ENCODE measurements at places on chromosomes 12 and 14.

- DNase-seq, result no peak
These were observed 3.9 kb downstream of the CEBPE start for GRCh38 chr14:23115039-23115731.

- no peak for DNase-seq
These were observed 1.8 kb upstream of the BHLHE41 start for GRCh38 chr12:26126340-26127284.

GRCh38 chr12:6193853-6194815, 6.1 kb upstream of the CD9 start:
- no peak for DNase-seq

DNA sequence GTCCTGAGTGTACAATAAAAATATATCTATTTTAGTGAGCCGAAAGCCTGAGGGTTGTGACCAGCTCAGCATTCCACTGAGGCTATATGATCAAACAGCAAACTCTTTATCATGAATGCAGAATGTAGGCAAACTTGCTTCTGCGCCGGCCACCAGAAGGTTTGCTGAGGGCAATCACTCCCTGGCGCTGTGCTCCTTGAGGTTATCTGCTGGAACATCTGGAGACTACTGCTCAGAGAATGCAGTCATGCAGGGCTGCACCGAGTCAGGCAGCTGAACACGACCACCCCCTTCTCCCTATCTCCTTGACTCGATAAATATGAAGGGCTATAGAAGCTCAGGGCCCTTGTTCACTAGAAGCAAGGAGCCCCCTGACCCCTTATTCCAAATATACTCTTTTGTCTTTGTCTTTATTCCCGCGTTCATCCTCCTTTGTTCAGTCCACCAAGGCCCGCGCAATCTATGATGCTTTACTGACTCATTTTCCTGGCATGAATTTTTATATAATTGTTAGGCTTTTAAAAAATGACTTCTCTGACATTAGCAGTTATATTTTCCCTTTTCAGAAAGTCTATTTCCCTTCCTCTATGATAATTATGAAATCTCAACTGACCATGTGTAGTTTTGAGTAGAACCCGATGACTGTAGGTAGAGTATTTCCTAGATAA, 1089.3 kb downstream of the SLC16A7 start:
- no peak for DNase-seq

DNA sequence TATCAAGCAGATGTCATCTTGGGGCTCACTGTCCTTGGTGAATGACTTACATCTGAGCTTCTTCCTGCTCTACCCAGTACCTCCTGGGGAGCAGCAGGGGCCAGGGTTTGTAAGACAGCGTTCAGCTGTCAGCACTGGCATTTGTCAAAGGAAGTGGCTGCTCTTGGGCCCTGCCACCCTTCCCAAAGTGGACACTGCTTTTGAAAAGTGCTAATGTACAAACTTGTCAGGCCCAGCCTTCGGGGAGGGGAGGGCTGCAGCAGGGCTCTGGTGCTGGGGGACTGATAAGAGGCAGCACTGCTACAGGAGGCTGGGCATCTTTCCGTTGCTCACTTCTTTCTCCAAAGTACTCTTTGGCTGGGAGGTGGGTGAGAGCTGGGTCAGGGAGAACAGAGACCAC, 59.8 kb upstream of the RBM19 start:
- no peak for DNase-seq

- DNase-seq, result no peak
These were observed 11.9 kb downstream of the PPP1R36 start for GRCh38 chr14:64561631-64562030.

DNA sequence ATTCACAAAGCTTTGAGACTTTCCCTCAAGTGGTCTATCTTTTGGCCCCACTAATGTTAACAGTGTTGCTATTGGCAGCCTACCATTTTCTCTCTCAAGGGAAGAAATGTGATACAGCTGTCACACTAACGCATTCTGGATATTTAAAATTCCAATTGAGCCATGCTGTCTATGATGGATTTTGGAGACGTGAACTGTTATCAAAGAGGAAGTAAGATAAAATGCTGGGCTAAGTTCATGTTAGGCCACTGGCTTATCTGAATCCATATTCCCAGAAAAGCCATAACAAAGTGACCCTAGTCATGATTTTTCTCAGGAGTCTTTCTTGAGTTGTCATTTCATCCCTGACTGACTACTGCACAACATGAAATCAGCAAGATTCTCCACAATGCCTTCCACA, 200.2 kb downstream of the PHLDA1 start:
- DNase-seq, result no peak

DNA sequence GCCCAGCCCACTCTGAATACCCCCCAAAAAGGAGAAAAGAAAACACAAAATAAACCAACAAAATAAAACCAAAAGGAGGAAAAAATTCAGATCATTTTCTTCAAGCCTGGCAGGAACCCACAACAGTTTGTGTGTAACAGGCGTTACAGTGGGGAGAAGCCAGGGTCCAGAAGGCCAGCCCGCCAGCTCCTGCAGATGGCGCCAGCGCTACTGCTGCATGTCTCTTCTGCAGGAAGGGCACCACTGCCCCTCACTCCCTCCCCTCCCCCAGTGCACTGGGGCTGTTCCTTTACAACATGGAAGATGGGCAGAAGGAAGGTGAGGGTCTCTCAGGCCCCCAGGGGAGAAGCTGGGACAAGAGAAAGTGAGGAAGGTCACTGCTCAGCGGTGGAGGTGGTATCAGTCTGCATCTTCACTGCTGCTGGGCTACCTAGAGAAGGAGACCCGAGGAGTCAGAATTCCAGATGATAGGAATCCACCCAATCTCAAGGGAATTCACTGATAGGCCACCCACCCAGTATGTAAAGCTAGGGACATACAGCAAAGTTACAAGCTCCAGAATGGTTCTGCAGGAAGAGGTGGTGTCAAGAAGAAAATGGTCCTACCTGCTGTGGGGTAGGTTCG, 2.3 kb upstream of the NOP2 start:
- DNase-seq, result no peak

- no peak for DNase-seq
These were observed 48.4 kb downstream of the B4GALNT3 start for GRCh38 chr12:508145-508544.

DNA sequence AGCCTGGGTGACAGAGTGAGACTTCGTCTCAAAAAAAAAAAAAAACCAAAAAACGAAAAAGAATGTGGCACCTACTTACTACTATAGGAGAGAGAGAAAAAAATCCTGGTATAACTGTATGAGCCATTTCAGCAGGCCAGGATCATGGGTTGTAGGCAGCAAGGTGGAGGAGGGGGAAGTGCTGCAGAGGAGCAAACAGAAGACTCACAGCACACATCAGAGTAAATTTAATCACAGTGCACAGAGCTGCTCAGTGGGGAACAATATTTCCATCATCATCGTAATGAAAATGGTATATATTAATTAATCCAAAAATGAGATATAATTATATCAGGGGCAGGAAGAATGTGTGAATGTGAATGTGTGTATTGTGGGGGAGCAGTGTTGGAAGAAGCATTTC, 175.8 kb downstream of the SLC2A13 start:
- DNase-seq, result no peak

- DNase-seq, result no peak
These were observed 3.5 kb upstream of the ASPG start for GRCh38 chr14:104081951-104082464.

- no peak for DNase-seq
These were observed 645.2 kb downstream of the MED13L start for GRCh38 chr12:115632308-115632707.
